ENCODE measurements at places on chromosomes 13 and 19.

- no peak for DNase-seq
These were observed 9.5 kb upstream of the LILRB4 start for GRCh38 chr19:54653181-54653809.

- DNase-seq = peak; percentile 36
These were observed 13.3 kb upstream of the ZNF57 start for GRCh38 chr19:2887391-2887914.

GRCh38 chr13:77510156-77510555 lies 25.4 kb upstream of the SCEL start:
- DNase-seq = no peak

- DNase-seq = peak; percentile 7
These were observed 8.9 kb upstream of the ZNF527 start for GRCh38 chr19:37361994-37362393.

GRCh38 chr19:861756-862580 lies 2.5 kb downstream of the CFD start:
- DNase-seq = no peak

- no peak for DNase-seq
These were observed 31.6 kb upstream of the TFDP1 start for GRCh38 chr13:113552786-113553434.

DNA sequence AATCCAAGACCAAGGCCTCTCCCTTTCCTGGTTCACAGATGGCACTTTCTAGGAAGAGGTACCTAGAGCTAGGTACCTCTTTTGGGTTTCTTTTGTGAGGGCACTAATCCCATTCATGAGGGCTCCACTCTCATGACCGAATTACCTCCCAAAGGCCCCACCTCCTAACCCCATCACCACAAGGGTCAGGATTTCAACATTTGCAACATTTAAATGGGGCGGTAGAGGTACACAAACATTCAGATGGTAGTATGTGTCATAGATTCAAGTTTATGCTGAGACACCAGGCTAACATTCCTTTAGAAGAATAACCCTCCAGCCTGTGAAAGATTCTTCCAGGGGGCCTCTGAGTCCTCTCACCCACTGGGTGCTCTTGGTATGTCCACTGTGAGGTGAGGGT lies 116.3 kb downstream of the FOXO1 start:
- DNase-seq = no peak

DNA sequence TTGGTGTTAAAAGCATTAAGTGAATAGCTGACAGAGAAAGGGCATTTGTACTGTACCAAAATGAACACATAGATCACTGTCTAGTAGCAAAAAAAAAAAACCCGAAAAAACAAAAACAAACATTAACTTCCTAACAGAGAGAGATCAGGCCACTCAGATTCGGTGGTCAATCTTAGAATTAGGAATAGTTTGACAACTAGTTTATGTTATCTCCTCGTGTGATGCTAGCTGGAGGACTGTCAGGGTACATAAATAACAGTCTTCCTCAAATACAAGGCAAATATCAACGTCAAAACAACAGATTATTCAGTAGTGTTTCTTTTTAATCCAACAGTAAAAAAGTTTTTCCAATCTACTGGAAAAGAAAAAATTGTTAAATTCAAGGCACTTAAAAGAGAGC lies 1.7 kb downstream of the ZMYM5 start:
- DNase-seq = no peak

DNA sequence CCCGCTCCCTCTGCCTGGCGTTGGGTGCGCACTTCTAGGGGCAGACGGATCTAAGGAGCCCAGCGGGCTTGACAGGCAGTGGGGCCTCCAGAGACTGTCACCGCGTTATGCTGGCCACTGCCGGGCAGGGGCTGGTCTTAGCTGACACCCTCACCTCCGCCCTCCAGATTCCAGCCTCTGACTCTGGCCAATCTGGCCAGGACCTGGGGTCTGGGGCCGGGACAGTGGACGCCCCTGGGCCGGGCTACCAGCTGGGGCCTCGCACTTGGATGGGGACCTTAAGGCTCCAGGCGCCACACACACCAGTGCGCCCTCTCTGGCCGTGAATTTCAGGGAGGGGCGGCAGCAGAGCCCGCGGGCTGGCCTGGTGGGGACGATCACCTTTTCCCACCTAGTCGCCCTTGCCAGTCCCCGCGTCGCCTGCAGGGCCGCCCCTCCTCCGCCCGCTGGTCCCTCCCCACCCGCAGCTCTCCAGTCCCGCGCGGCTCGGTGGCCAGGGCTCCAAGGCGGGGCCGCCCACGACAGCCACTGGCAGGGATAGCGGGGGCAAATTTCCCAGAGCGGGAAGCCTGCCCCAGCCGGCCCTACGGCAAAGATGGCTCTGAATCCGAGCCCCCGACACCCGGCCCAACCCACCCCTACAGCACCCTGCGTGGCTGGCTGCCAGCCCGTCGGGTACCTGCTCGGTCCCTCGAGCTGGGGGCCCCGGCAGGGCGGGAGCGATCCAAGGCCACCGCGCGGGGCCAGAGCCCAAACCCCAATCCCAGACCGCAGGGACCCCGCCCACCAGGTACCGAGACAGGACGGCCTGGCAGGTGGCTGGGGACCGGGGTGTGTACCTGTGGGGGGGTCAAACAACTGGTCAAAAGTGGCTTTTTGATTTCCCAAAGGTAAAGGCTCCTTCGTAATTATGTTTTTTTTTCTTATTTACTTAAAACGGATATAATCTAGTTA lies 6.1 kb upstream of the ZNF98 start:
- DNase-seq = no peak

GRCh38 chr13:80871481-80871880 lies 530.6 kb upstream of the SPRY2 start:
- no peak for DNase-seq

- DNase-seq = no peak
These were observed 8.8 kb downstream of the INAFM1 start for GRCh38 chr19:47283405-47284059.

DNA sequence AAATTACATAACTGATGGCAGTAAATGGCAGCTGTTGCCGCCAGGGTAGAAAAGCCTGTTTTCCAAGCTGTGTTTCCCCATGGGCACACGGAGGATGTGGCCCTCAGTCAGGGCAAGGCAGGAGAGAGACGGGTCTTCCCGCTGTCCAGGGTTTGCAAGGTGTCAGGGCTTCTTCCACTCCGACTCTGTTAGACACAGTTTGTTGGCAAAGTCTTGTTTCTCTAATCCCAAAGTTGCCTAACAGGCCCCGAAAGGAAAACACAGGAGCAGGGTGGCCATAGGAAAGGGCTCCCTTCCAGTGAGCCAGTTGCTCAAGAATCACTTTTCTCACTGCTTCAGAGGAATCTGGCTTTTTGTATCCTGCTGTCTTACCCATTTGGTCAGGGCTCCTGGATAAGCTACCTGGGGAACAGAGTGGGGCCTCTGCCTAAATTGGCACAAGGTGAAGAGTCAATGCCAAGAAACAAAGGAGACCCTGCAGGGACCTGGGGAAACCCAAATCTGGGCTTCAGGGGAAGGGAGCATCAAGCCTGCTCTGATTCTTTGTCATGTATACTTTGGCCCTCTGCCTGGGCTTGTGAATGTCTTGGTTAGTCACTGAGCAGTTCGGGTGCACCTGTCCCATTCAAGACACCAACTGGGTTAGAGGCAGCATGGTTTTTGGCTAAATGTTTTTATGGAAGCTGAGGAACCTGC lies 29.0 kb upstream of the CXCL17 start:
- no peak for DNase-seq

- DNase-seq = peak; percentile 71
These were observed 385.8 kb downstream of the KCNRG start for GRCh38 chr13:50401049-50401505.

DNA sequence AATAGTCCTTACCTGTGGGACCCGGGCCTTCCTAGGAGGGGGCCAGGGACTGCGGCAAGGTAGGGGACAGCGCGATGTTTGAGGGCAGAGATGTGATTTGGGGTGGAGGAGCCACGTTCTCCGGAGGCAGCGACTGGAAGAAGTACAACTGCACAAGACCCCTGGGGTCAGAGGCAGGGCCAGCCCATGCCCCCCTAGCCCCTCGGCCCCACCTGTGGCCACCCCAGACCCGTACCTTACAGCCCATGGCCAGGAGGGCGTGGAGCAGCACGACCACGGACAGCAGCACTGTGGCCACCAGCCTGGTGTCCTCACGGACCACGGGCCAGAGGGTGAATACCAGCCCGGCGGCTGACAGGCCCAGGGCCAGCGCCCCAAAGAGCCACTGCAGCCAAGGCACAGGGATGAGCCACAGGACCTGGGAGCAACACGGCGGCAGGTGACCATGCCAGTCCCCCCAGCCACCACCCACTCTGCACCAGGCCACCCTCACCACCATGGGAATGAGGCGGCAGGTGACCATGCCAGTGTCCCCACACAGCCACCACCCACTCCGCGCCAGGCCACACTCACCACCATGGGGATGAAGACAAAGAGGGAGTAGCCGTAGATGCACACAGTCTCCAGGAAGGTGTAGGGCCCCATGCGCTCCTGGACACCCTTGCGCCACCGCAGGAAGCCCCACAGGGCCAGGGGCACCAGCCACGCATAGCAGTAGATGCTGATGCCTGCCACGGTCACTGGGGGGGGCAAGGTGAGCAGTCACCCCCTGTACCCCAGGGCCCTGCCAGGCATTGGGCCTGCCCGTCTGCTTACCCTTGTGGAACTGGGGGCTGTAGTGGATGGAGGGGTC lies 5.0 kb downstream of the YIPF2 start:
- DNase-seq = no peak

DNA sequence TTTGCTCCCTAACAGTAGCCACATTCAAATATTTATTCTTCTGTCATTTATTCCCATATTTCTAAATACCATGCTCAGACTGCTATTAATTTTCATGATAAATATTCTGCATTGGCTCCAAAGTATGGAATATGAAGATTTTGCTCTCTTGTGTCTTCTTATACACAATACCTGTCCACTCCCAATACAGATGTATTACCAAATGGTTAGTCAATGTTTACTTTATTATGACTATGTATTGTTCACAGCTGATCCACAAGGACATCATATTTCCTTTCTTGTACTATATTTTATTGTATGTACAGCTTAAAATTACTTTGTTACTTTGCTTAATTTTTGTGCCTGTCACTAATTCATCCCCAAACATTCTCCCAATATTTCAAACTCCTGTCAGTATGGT lies 322.3 kb downstream of the OXGR1 start:
- no peak for DNase-seq

- no peak for DNase-seq
These were observed 1.5 kb downstream of the NDFIP2 start for GRCh38 chr13:79482281-79482970.

DNA sequence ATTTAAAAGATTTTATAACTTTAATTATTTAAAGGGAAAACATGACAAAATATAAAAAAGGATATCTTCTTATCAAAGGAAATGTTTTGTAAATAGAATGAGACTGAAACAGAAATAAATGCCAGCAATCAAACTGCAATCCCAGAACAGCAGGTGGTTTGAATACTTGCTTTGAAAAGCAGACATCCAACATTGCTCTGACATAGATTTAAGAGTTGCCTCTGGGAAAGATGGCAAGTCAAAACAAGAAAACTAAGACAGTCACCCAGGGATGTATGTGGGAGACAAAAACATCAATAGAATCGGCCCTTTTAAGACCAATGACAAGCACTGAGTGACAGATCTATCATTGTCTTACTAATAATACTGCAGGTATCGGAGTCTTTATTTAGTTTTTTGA lies 789.7 kb upstream of the GPC6 start:
- no peak for DNase-seq

DNA sequence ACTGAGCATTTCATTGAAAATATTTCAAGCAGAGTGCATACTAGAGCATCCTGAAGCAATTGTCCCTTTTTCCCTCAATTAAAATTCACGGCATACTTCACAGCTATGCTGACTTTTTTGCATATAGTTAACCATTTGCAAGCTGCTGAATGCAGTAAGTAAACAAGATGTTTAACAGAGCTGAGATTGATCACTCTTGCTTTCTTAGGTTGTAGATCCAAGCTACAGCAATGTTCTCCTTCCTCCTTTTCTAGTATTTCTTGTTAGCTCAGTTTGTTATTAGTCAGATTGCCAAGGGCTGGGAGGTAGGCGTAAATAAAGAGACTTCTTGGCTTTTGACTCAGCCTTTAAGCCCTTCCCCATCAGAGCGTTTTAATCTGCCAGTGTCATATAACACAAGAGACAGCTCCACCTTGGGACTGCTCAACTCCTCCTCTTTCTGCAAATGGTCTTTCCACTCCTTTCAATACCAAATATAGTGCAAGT lies at the start of gene SLITRK6:
SLITRK6 (minus strand) TSS at position 323 of the 486 bp plus-strand sequence. CDS start 2,911 bp downstream, outside the sequence.
- peak; percentile 8 for DNase-seq

- no peak for DNase-seq
These were observed 6.0 kb downstream of the ZBTB7A start for GRCh38 chr19:4060621-4061177.

DNA sequence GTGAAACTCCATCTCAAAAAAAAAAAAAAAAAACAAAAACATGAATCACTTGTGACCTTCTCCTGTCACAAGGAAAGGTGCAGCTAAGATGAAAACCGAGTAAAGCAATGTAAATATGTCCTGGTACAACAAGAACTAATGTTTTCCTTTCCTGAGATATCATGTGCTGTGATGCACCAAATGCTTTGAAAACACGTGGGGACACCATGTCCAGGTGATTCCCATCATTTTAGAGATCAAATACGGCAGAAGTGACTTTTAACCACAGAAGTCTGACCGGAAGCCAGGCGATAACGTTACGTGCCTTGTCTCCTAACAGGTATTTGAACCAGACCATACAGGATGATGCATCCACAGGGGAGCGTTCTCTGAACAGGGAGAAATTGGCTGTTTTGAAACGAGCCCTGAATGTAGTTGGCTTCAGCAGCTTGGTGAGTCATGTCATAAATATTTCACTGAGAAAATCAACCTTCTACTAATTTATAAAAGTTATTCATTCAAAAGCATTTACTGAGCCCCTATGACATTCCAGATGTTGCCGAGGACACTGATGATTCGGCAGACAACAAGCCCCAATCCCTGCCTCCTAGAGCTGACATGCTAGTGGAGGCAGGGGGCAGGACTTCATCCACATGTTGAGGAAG lies 328.1 kb downstream of the MYO16 start:
- DNase-seq = peak; percentile 68

DNA sequence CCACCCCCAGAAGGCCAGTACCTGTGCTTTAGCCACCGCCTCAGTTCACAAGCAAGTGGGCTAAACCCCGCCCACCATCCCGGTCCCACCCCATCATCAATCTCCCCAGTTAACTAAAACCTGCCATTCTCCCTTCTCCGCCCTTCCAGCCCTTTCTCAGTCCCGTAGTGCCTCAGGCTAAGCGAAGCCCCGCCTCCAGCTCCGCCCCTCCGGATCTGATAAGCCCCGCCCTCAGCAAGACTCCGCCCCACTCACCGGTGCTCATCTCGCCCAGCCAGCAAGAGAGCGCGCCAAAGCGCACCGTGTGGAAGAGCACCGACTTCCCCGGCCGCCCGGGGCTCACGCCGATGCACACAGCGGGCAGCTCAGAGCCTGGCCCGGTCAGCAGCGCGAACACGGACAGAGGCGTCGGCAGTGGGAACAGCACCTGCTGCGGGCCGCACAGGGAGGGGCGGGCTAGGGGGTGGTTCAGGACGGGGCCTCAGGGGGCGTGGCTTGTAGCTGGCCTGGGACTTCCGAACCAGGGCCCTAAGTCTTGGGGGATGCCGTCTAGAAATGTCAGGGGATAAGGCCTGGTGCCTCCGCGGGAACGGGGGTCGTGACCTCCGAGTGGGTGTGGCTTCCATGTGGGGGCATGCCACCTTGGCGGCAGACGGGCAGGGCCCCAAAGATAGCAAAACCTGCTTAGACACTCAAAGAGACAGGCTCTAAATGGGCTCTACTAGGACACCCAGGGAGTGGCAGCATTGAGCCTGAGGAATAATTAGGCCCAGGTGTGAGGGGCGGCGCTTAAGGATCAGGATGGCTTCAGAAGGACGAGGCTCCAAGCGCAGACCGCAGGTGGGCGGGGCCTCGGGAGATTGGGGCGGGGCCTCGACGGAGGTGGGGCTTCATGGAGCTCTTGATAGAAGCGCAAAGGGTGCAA lies 21.4 kb downstream of the MAP4K1 start:
- no peak for DNase-seq
